ENCODE measurements at places on chromosomes 16 and 17.

DNA sequence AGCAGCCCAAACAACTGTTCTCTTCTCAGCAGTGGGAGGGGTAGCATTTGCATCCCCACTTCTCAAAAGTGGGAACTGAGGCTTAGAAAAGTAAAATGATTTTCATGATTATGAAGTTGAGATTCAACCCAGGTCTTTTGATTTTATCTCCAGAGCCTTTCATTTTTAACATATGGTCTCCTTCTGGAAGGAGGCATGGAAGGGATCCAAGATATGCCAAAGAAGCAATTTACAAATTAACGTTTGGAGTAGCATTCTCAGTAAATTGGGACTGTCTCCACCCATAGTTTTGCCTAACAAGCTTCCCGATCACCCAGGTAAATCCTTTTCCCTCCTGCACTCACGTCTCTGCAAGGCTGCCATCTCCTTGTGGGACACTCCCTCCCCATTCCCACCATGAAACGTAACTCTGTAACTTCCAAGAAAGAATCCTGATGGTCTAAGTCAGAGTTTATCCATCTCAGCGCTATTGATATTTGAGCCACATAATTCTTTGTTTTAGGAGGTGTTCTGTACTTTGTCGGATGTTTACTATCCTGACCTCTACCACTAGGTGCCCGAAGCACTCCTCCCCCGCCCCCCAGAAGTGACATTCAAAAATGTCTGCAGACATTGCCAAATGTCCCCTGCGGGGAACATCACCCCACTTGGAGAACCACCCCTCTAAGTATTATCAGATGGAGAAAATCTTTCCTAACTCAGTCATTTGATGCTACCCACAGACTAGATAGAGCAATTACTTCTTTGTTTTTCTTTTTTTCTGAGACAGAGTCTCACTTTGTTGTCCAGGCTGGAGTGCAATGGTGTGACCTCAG lies 32.9 kb upstream of the NFAT5 start:
- no peak for DNase-seq

DNA sequence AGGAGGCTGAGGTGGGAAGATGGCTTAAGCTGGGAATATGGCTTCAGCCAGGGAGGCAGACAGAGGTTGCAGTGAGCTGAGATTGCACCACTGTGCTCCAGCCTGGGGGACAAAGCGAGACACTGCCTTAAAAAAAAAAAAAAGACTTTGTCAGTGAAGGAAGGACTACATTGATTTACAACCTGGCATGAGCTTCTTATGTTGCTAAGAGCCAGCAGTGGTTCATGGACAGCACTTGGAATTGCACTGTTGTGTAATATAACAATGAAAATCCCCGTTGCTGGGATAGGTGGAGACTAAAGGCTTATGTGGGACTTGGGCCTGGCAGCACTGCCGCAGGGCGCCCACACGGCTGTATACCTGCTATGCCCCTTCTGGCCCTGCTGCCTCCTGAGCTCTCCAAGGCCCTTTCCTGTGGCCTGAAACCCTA lies 14.1 kb upstream of the SLC16A5 start:
- DNase-seq, result no peak

DNA sequence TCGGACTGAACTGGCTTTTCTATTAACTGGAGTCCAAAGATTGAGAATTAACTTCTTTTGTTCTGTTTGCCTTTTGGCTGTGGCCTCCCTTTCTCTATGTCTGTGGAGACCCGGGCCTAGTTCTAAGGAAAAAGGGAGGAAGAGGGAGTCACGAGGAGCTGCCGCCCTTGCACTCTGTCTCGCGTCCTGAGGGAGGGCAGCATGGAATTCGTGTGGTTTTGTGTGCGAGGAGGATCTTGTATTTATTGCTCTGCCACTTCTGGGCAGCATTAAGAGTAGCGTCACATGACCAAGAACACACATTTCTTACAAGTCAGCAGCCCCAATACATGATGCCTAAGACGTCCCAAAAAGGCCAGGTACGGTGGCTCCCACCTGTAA lies 23.6 kb downstream of the METTL22 start:
- DNase-seq, result no peak

- DNase-seq, result no peak
Measured at GRCh38 chr17:68498479-68499326, 13.5 kb upstream of the PRKAR1A start.

DNA sequence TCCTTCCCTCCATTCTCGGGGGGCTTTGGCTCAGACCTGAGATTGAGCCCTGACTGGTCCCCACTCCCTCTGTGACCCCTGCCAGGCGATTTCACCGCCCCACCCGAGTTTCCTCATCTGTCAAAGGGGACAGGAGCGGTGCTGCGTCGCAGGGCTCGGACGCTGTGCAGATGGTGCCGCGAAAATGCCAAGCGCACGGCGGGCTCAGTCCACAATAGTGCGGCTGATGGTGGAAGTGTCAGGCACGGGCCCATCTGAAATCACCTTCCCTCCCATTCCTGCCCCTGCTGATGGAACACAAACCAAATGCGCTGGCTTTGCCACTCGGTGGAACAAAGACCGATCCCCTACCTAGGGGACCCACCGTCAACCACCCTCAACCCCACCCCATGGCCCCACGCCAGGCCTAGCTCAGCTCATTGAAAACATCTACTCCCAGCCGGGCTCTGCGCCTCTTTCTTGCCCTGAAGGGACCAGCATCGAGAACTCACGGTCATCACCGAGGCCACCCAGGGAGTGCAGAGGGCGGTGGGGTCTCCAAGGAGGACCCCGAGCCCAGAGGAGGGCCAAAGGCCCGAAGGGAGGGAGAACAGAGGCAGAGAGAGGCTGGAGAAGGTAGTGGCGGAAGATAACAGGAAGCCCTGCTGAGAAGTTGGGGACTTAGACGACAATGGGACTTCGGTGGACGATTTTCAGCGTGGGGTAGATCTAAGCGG lies 1.4 kb downstream of the CARHSP1 start:
- no peak for DNase-seq

- no peak for DNase-seq
Measured at GRCh38 chr17:71378036-71378435, 742.8 kb upstream of the SOX9 start.

DNA sequence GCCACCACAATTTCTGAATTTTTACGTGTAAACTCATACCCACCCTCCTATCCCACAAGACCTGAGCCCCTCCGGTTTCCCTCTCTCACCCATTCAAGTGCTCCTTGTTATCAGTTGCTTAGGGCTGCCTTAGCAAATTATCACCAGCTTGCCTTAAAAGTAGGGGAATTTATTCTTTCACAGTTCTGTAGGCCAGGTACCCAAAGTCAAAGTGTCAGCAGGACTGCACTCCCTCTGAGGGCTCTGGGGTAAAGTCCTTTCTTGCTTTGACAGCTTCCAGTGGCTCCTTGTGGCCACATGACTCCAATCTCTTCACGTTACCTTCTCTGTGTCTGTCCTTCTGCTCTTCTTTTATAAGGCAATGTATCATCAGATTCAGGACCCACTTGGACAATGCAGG lies 7.9 kb upstream of the TMEM220 start:
- no peak for DNase-seq

Data from stimulated activated CD8-positive, alpha-beta memory T cell treated with anti-CD3 and anti-CD28 coated beads, Interleukin-4, amount 100 ng/mL, for 4 hours (primary cell).